ENCODE measurements at places on chromosomes 2 and 18. TPM values are rescaled to one million over a fixed set of nuclear protein-coding genes. Genes with fewer than 3 reads are reported as not detected.

Gene PER2
- total RNA-seq: 4.3 TPM

Gene STK39
- not detected for total RNA-seq

Gene DSC3
- total RNA-seq: not detected

Gene SP110
- total RNA-seq: 11.7 TPM

Gene GAL3ST2
- total RNA-seq: not detected

Gene UGT1A6
- not detected for total RNA-seq

Gene LTBP1
- 12.5 TPM for total RNA-seq
